Cortex of kidney (tissue), 1 donor: ENCODE measurements at places on chromosomes 13 and 19.

DNA sequence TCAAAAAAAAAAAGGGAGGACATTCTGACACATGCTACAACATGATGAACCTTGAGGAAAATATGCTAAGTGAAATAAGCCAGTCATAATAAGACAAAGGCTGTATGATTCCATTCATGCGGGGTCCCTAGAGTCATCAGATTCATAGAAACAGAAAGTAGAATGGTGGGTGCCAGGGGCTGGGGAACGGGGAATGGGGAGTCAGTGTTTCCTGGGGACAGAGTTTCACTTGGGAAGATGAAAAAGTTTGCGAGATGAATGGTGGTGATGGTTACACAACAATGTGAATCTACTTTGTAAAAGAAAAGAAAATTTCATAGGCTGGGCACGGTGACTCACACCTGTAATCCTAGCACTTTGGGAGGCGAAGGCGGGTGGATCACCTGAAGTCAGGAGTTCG, 6.1 kb upstream of the CLEC4G start:
- DNase-seq = no peak

DNA sequence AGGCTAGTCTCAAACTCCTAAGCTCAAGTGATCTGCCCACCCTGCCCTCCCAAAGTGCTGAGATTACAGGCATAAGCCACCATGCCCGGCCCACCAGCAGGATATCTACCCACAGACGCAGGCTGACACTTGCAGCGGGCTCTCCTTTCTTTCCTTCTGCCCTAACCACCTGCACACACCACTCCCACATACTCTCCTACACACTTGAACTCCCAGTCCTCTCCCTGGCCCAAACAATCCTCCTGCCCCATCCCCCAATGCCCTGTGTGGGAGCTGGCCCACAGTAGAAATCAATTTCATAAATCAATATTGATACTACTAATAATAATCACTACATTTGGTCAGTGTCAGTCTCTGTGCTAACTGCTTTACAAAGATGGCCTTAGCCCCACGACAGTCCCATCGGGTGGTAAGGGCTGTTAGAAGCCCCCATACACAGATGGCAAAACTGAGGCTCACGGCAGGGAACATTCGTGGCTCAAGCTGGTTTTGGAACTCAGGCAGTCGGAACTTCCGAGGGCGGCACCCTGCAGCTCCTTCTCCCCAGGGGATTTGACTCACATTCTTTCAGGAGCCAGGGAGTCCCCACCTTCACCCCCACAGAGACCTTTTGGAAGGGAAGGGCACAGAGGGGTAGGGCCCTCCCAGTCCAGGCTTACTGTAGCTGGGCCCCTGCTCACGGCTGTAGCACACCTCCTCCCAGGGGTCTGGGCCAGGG, 3.4 kb upstream of the DPF1 start:
- no peak for DNase-seq

DNA sequence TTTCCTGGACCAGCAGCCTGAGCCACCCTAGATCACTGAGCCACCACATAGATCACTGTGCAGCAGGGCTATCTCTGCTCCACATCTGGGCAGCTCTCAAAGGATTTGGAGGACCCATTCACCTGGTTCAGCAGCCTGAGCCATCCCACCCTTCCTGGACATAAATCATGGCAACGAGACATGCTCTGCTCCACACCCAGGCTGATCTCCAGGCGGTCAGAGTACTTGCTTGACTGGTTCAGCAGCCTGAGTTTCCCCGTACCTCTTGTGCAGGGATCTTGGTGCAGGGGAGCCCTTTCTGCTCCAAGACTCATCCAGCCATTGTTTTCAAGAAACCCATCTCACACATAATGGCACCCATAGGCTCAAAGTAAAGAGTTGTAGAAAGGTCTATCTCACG, 195.3 kb downstream of the LIG4 start:
- DNase-seq = no peak

- no peak for DNase-seq
Measured at GRCh38 chr19:16418597-16418962, 53.2 kb downstream of the EPS15L1 start.

DNA sequence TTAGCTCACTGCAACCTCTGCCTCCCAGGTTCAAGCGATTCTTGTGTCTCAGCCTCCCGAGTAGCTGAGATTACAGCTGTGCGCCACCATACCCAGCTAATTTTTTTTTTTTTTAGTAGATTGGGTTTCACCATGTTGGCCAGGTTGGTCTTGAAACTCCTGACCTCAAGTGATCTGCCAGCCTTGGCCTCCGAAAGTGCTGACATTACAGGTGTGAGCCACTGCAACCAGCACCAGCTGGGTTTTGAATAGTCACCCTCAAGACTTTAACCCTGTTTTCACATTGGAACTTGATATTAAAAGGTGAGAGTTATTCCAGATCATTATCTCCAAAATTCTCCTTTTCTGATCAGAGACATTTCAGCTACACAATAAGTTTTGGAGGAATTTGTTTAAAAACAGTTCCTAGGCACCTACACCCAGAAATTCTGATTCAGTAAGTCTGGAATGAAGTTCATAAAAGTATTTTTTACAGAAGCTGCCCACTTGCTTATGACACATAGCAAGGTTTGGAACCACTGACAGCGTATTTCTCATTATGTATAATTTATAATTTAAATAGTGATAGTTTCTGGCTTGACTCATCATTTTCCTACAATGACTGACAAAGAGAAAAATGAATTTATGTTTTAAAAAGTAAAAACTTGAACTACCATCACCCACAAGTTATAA, 417.3 kb downstream of the DIAPH3 start:
- no peak for DNase-seq

DNA sequence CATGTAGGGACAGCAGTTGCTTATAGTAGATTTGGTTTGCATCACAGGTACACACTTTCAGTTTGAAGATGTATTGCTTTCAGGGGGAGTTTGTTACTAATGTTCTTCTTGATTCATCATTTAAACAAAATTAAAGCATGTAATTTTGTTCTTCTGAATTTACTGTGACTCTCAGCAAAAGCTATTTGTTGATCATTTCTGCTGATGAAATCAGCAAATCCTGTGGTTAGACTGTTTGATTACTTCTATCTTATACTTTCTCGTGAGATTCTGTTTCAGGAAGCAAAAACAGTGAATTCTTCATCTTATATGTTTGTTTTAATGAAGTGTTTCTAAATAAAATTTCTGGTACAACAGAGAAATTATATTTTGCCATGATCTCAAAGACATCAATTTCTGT, 497.6 kb downstream of the GPC6 start:
- DNase-seq = no peak

GRCh38 chr19:12949363-12950283, 4.0 kb downstream of the RAD23A start:
- no peak for DNase-seq

DNA sequence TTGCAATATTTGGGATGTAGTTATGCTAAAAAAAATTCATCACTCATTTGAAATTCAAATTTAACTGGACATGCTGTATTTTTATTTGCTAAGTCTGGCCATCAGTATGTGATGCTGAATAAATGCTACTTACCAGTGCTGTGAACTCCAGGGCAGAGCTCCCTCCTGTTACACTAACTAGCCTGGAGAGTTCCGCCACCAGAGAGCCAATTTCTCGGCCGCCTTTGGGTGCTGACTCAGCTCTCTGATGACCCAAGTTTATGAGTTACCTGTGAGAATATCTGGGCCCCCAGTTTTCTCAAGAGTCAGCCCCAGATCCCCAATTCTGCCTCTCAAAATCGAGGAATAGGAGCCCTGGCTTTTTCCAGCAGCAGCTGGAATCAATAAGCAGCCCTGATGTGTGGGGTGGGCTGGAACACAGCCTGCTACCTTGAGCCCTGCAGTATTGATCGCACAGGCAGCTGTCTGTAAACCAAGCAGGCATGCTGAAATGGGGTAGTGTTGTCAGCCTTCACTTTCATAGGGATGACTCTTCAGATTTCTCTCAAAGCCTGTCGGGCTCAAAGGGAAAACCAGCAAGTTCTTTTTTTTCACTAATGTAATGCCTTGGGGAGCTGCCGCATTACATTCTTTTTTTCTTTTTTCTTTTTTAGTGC, 113.7 kb downstream of the DNAJC15 start:
- no peak for DNase-seq

DNA sequence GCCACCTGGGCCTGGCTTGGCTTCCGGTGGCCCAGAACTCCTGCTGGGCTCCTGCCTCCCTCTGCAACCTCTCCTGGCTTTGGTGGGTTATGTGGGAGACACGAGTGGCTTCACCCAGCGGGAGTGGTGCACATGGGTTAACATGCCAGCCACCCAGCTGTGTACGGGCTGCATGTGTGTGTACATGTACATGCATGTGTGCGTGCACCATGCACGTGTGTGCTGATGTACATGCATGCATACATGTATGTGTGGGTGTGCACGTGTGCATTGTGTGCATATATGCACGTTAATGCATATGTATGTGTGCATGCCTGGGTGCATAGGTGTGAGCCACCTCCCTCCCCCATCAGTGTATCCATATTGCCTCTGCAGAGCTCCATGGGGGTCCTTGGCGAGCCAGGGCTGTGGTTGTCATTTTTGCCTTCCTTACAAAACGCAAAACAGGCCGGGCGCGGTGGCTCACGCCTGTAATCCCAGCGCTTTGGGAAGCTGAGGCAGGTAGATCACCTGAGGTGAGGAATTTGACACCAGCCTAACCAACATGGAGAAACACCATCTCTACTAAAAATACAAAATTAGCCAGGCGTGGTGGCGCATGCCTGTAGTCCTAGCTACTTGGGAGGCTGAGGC, 12.5 kb downstream of the GNA11 start:
- no peak for DNase-seq

DNA sequence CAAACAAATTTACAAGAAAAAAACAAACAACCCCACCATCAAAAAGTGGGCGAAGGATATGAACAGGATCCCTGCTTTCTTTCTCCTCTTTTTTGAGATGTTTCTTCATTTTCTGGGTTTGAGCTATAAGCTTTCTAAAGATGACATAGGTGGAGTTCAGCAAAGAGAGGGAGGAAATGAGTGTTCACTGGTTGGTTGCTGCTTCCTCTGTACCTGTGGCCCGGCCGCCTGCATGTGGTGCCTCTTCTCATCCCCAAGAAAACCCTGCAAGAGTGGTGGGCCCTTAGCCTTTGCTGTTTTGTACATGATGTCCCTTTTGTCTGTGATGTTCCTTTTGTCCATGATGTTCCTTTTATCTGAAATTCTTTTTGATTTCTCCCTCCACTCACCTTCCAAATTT, 178.4 kb upstream of the SERP2 start:
- DNase-seq = no peak

DNA sequence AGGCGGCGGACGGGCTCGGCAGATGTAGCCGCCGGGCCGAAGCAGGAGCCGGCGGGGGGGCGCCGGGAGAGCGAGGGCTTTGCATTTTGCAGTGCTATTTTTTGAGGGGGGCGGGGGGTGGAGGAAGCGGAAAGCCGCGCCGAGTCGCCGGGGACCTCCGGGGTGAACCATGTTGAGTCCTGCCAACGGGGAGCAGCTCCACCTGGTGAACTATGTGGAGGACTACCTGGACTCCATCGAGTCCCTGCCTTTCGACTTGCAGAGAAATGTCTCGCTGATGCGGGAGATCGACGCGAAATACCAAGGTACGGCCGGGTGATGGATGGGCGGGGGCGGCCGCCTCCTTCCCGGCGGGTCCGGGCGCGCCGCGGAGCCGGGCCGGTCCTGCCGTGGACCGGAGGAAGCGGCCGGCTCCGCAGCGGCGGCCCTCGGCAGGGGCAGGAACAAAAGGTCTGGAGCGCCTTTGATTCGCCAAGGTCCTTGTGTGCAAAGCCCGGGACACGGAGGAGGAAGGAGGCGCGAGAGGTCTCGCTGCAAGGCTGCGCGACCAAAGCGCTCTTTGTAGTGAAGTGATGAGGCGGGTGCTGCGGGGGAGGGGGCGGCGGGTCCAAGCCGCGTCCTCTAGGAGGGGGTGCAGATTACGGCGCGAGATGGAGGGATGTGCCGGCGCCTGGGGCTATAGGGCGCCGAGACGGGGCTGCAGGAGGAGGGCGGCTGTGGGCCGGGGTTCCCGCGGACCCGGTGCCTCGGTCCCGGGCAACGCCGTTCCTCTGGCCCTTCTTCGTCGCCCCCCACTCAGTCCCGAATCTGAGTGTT, 689 bp downstream of the ING1 start:
- DNase-seq = no peak

DNA sequence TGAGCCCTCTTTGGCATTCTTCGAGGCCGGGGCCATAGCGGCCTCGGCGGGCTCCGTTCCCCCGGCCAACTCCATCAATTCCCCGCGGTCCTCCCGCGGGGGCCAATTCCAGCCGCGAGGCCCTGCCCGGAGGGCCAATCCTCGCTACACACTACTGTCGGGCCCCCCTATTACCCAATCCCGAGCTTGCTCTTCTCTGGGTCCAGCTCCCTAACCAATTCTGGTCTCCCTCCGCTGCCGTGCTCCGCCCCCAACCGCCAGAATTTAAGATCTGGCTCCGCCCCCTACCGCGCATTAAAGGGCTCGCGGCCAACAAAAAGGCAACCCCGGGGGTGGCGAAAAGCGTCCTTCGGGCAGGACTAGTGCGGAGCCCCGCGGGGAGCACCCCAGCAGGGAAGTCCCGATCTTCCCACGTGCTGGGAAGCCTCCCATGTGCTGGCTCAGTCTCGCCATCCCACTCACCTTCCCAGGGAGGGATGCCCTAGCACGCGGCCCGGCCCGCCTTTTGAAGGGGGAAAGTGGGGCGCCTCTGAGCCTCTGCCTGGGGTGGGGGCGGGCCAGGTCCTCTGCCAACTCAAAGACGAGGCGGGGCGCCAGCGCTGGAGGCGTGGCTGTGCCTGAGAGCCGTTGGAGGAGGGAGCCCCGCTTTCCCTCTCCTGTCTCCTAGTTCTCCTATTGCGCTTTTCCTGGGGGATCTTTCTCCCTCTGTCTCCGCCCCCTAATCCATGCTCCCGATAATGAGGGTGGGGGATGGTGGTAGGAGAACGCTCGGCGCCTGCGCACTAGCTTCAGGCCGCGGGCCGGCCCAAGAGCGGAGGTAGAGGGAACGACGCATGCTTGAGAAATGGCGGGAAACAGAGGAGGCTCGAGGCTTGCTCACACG, 3.5 kb downstream of the LIPE start:
- DNase-seq = no peak

GRCh38 chr13:81872581-81872980, 1531.7 kb upstream of the SPRY2 start:
- DNase-seq = no peak

DNA sequence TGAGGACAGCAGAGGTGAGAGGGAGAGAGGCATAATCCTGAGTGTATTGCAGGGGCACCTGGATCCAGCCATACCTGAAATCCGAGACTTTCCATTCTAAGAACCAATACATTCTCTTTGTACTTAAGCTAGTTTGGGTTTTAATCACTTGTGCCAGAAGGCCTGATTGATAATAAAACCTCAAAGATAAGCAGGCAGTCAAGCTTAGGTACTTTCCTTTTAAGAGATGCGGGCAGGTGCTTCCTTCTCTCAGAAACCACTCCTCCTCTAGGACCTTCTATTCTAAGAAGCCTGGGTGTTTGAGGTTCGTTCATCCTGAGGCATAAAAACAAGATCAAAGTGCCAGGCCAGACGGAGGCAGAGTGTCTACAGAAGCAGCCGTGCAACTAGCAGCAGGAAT, 22.2 kb downstream of the FAM187B start:
- DNase-seq = no peak

DNA sequence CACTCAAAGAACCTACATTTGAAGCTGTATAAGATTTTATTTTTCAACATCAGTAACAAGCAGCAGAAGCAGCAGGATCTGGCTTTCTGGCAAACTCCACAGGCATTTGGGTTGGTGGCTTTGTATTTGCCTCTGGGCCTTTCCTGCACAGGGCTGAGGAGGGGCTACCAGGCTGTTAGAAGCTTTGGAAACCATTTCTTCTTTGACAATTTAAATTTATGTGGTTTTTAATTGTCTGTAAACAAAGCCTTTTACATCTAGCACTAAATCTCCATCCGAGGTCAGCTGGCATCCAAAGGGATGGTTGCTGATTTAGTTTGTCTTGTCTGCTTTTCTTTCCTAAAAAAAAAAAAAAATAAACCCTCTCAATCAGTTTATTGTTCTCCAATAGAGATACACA, 127.5 kb upstream of the OBI1 start:
- DNase-seq = no peak
